CD4-positive, alpha-beta memory T cell (primary cell): ENCODE measurements at places on chromosomes 6 and 20. TPM values are rescaled to one million over a fixed set of nuclear protein-coding genes. Genes with fewer than 3 reads are reported as not detected.

DNA sequence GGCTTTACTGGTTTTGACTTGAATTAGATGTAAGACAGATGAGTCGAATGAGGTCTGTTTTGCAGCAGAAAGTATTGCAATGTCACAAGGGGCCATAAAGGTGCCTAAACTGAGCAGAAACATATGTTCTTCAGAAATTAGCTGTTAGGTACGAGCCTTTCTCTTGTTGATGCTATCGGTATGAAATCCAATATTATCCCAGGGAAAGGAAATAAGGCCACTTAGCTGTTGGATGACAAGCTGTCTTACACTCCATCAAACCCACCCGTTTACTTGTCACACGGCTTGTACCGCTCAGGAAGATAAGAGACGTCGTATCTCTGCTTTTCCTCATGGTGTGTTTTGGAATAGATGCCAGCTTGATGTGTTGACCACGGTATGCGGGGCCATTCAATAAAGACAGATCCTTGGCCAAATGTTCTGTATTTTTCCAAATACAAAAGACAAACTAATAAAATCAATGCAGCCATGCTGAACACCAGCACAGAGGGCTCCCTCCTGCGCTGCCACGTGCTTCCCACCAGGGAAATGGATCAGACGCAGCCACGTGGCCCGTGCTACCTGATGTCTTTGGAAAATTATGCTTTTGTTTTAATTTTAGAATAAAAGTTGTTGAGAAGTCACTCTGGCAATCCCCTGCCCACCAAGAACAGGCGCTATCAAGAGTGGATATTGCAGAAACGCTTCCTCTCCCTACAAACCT, 255.9 kb upstream of the SULF2 start:
- no peak for DNase-seq

Gene UBE2C
- 0.55 TPM for total RNA-seq

GRCh38 chr20:50585678-50586077, 75.5 kb downstream of the PTPN1 start:
- DNase-seq, result no peak

DNA sequence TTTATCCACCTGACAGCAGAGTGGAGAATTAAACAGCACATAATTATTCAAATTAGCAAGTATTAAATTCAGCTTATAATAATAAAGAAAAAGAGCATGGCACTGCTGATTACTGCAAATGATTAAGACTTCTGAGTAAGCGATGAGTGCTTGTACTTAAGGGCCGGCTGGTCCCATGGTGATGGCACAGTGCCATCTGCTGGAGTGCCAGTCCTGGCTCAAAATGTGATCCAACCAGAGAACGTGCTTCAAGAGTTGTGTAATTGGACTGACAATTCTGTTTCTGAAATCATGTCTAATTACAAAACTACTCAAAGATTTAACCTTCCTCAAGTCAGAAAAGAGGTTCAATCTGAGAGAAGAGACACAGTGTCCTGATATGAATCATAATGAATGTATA, 181.6 kb upstream of the RGS17 start:
- no peak for DNase-seq

DNA sequence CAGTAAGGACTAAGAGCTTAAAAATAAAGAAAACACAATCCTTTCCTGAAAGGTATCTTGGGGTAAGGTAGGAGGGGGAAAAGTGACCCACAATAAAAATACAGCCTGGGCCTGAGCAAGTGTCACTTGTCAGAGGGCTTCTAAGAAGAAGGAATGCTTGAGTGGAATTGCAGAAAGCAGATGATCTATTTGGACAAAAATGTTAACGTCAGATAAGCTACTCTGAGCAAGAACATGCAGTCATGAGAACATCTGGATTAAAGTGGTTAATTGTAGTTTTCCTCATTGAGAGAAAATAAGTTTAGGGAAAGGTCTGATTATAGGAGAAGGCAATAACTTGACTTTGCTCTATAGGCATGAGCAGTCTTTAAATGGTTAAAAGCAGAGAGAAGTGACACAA, 581.9 kb downstream of the HTR1B start:
- DNase-seq, result no peak

DNA sequence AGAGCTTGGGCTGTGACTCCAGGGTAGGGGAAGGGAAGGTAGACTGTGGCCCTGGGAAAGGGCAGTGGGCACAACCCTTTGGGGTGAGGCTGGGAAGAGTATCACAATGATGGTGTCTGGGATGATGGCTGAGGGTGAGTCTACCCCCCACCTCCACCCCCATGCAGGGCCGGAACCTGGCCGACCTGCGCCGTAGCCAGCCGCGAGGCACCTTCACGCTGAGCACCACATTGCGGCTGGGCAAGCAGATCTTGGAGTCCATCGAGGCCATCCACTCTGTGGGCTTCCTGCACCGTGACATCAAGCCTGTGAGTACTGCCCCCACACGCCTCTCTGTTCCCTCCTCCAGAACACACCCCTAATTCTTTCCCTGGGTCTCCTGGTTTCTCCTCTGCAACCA, 10.1 kb downstream of the TTBK1 start:
- no peak for DNase-seq

Gene ANKRD66
- total RNA-seq, result not detected

DNA sequence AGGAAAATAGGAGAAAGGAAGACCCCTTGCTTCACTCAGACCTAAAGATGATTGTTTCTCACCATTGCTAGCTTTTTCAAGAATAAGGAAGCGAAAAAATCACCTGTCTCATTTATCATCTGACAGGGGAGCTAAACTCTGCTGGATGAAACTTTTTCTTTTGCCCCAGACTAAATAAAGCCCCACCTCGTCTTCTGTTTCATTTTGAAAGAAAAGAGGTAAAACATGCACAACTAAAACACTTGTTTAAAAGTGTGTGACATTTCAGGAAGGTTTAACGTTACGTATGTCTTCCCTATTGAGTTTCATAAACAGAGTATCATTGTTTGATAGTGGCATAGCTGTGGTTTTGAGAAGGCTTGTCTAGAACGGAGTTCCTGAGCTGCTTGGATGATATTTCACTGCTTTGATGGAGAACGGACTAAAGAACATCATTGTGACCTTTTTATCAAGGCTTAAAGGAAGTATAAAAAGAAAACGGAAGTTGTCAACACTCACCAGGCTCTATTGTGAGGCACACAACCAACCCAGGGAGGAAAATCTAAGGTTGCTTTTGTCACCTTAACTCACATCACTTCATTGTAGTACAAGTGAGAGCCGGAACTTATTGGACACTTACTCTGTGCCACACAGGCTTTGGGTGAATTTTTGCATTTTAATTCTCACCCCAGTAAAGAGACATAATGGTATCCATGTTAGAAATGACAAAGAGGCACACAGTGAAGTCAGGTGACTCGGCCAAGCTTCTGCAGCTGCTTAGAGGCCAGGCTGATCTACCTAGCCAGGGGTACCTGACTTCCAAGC, 29.5 kb downstream of the TSHZ2 start:
- DNase-seq, result peak; percentile 30

DNA sequence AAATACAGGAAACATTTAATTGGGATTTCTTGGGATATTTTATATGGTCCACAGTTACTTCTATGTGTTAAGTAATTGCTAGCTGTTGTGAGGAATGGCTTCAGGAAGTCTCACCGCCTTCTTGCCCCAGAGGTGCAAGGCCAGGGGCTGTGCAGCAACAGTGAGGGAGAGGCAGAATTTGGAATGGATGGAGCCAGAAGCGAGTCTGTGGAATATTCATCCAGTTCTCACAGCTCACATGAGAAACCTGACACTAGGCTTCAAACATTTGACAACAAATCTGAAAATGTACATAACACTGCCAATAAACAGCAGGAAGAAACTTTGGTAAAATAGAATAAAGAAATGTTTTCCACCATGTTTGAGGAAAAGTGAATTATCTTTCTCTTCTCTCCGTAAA, 66.5 kb downstream of the GPR6 start:
- DNase-seq, result no peak

Gene BNIP5
- total RNA-seq, result not detected

Gene COL19A1
- not detected for total RNA-seq

- DNase-seq, result peak; percentile 47
These were observed at the start of gene PHACTR2 for GRCh38 chr6:143677891-143678791. PHACTR2 (plus strand) TSS chr6:143677965; CDS start chr6:143678164, 199 bp downstream.

Gene PNLDC1
- 0.47 TPM for total RNA-seq

DNA sequence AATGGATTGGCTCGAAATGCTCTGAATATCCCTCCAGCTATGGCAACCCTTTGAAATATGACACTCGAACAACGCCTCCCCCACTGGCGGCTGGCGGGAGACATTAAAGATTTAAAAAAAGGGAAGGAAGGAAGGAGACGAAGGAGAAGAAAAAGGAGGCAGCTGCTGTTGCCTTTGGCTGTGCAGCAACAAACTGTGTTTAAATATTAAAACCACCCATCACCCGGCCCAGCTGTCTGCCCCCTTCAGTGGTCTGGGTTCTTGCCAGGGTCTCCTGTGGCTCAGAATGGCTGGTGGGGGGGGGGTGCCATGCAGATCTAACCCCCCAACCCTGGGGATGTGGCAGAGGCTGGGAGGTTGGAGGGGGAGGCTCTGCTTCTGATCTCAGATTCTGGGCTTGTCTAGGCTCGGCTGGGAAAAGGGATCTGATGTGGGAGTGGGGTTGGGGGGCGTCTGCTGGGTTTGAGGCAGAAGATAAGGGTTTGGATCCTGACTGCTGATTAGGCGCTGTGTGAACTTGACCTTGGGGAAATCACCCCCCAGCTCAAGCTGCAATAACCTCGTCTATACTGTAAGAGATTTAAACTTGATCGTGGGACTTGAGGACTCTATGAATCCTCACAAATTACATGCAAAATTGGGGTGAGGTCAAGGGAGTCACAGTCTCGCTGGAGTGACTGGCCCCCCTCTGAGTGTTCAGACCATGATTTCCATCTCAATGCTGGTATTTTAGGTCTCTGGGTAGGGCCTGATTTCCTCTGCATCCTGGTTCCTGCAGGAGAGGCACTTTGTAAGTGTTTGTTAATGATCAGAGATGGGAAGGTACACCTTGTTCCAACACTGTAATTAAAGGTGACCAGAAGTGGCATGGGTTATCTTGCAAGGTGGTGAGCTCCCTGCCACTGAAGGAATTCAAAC, 40.3 kb upstream of the BLCAP start:
- no peak for DNase-seq

Gene SNAI1
- total RNA-seq, result 0.44 TPM
